ENCODE measurements at places on chromosomes 12 and 14. TPM values are rescaled to one million over a fixed set of nuclear protein-coding genes. Genes with fewer than 3 reads are reported as not detected.

DNA sequence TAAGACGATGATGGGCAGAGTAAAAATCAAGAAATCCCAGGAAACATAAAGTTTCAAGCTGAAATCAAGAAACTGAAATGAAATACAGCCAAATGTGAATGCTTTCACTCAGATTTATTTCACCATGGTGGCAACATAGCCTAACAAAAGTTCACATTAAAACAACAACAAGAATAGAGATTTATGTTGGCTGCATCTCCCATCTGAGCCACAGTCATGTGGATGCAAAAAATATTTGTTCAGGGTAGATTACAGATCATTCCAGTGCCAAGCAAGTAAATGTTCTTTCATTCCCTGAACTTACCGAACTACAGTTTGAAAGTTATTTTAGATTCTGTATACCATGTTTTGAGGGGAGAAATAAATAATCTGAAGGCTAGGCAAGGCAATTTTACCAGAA is 159.9 kb upstream of the TMTC1 start:
- no peak overlapping the region for H3K4me3 ChIP-seq
- H3K4me1 ChIP-seq: no peaks in the 10 kb centered on the region
- no peaks in the 10 kb centered on the region for H3K27me3 ChIP-seq
- H3K36me3 ChIP-seq: no peaks in the 10 kb centered on the region
- no peak overlapping the region for H3K27ac ChIP-seq
- no peak for DNase-seq

GRCh38 chr14:56300495-56300894 is 182.3 kb downstream of the PELI2 start:
- H3K4me3 ChIP-seq: no peak overlapping the region
- no peak overlapping the region for H3K27ac ChIP-seq
- H3K36me3 ChIP-seq: no peaks in the 10 kb centered on the region

DNA sequence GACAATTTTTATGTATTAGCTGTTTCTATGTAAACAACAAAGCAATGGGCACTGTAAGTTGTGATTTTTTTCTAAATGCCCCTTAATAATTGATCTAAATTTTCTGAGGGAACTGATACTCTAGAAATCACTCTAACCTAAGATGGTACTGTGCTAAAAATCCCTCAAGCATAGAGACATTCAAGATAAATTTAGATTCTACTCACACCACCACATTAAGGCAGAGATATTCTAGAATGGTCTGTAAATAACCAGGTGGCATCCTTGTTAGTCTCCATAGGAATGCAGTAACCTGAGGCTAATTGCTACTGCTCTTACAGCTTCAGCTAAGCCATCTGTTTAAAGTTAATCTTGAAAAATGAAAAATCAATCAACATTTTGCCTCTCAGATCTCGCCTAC is 87.3 kb downstream of the SLC41A2 start:
- no peak overlapping the region for H3K4me3 ChIP-seq
- H3K4me1 ChIP-seq: peaks cover 9% of the 10 kb centered on the region
- no peak for DNase-seq
- H3K36me3 ChIP-seq: peaks cover 3% of the 10 kb centered on the region

GRCh38 chr12:21248679-21249078 is 86.0 kb downstream of the SLCO1A2 start:
- no peak for DNase-seq
- H3K4me1 ChIP-seq: no peaks in the 10 kb centered on the region
- H3K4me3 ChIP-seq: no peak overlapping the region
- no peaks in the 10 kb centered on the region for H3K36me3 ChIP-seq
- H3K27me3 ChIP-seq: peaks cover 4% of the 10 kb centered on the region

- H3K36me3 ChIP-seq: no peaks in the 10 kb centered on the region
- peak; percentile 76 for DNase-seq
- H3K4me3 ChIP-seq: peak overlapping the region; percentile 41
- no peaks in the 10 kb centered on the region for H3K27me3 ChIP-seq
- peaks cover 22% of the 10 kb centered on the region for H3K4me1 ChIP-seq
- peak overlapping the region; percentile 67 for H3K27ac ChIP-seq
Observed at GRCh38 chr12:122946690-122947341, 19.4 kb downstream of the ABCB9 start.

TMPRSS12 gene
- not detected for total RNA-seq

TMEM52B gene
- not detected for total RNA-seq

TOMM20L gene
- not detected for total RNA-seq

TAS2R8 gene
- total RNA-seq: not detected

TAS2R7 gene
- total RNA-seq: not detected

CCDC198 gene
- not detected for total RNA-seq

CACNA2D4 gene
- 10.4 TPM for total RNA-seq
